ENCODE measurements at places on chromosomes 5 and 9.

GRCh38 chr5:40569546-40570270, 110.0 kb upstream of the PTGER4 start:
- no peak for DNase-seq

DNA sequence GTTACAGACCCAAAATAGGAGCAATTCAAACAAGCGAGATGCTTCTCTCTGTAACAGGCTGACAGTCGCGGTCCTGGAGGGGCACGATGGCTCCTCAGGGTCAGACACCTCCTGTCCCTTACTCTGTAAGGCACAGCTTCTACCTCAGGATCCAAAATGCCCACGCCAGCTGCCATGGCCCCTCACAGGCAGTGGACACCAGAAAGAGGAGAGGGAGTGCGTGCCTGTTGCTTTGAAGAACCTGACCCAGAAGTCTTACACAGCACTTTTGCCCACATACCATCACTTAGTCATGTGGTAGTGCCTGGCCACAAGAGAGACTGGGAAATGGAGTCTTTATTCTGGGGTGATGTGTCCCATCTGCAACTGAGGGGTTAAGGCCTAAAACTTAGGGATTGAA, 11.6 kb upstream of the ABL1 start:
- no peak for DNase-seq

DNA sequence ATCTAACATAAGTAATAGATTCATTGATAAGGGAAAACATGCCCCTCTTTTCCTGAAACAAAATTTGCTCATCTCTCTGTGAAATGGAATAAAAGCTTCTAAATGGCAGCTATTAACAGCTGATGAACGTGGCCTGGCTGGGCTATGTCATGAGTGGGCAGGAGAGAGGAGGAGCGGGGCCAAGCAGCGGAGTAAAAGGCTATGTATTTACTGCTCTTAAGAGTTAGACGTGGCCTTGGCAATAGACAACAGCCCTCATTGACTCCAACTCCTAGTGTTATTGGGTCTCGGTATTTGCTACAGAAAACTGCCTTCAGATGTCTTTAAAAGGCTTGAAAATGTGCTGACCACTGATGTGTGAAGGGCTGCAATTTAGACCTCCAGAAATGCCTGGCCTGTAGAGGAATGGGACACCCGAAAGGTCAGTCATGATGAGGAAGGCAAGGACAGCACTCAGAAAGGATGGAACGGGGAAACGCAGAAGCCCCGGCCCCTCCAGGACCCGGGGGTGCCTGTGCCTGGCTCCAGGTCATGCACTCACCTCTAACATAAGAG, 116.8 kb downstream of the PDZD2 start:
- DNase-seq, result no peak

DNA sequence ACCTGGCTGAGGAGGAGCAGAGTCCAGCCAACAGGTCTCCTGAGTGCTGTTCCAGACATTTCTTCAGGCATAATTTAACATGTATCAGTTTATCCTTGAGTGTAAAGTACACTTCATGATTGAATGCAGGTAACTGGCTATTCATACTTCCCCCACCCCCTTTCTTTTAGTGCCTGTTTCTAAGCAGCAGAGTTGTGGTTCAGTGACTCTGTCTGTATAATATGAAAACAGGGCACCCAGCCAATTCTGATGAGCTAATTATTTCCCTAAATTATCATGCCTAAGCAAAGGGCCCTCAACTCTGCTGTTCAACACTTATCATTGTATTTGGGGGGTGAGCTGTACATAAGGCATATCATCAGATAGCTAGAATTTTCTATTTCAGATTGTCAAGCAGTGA, 51.9 kb upstream of the ZSWIM6 start:
- no peak for DNase-seq

GRCh38 chr5:120463006-120463680, 957 bp upstream of the PRR16 start:
- no peak for DNase-seq

All from stimulated activated CD8-positive, alpha-beta memory T cell treated with anti-CD3 and anti-CD28 coated beads, Interleukin-7, amount 100 ng/mL, for 48 hours (primary cell).